ENCODE measurements at places on chromosomes 12 and 14.
A peak's percentile ranks its signal among the peaks of the same experiment; 100 is the strongest.

DNA sequence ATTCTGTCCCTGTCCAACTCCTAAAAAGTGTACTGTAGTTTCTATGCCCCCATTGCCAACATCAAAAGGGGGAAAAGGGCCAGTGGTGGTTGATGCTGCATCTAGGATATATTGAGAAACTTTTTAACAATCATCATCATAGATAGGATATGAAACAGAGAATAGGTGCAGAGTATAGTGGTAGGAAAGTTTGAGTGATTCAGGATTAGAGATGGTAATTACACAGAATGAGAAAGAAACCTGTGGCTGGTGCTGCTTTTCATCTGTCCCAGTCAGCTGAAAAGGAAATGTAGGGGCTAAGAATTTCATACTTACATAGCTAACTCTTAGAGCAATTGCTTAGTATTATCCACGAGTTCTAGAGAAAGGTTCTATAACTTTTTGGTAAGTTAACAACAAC, 67.6 kb downstream of the GTF2A1 start:
- no peak for DNase-seq

- no peak for DNase-seq
Observed at GRCh38 chr12:119047641-119048040, 66.3 kb downstream of the SRRM4 start.

DNA sequence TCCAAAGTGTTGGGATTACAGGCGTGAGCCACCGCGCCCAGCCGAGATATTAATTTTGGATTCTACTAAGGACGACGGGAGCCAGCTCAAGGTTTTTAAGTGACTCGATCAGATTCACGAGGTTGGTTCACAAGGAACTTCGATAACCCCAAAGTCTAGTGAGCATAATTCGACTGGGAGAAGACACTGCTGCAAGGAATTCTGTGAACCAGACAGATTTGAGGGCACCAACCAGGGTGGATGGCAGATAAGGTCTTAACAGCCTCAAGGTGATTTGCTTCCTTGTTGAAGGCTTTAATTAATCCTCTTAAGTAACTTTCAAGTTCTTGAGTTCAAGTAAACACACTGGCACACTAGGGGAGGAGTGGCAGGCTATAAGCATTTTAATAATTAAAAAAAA, 1.1 kb upstream of the KLHDC2 start:
- no peak for DNase-seq

DNA sequence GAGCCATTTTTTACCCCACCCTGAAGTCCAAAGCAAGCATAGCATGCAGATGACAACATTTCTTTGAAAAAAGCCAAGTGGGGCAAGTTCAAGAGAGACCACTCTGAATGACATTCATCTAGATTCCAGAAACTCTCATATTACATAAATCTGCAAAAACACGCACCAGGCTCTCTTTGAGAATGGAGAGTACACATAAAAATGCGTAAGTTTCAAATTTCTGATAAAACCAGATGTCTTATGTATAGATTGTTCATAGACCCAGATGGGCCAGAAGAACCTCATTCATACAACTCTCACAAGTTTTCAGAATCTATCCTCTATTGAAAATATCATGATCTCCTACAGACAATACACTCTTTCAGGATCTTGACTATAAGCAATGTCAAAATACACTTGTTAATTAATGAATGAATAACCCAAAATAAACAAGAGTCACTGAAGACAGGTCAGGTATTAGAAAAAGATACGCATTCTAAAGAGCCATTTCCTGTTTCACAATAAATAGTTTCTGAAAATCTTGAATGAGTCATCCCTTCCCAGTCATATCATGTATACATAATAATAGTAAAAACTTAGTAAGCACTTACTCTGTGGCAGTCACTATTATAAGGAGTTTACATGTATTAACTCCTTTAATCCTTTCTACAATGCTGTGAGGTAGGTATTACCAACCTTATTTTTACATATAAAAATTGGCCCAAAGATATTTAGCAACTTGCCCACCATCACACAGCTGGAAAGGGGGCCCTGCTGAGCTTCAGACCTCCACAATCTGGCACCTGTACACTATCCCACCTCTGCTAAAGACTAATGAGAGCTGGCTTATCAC, 72.0 kb downstream of the PPP2R5E start:
- DNase-seq = peak; percentile 69

DNA sequence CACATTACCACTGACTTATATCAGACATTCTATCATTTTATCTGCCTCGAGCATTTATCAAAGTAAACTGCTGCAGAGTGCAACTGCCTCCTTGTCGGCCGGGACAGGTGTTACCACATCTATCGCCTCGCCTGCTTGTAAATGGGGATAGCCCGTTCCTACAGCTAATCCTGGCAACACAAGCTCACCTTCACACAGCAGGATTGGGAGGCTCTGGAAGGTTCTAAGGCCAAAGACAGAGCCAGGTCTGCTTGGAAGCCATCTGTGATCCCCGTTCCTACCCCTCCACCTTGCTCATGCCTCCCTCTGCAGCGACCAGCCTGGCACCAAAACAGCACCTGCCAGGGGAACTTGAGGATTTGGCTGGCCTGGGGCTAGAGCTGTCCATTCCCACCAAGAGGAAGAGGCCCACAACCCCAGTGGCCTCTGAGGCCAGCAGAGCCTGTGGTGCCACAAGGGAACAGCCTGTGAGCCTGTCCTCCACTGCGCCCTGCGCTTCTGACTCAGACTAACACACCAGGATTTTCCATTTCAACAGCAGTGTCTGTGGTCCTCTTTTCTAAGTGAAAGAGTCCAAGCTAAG, 114.8 kb upstream of the DIO3 start:
- no peak for DNase-seq

DNA sequence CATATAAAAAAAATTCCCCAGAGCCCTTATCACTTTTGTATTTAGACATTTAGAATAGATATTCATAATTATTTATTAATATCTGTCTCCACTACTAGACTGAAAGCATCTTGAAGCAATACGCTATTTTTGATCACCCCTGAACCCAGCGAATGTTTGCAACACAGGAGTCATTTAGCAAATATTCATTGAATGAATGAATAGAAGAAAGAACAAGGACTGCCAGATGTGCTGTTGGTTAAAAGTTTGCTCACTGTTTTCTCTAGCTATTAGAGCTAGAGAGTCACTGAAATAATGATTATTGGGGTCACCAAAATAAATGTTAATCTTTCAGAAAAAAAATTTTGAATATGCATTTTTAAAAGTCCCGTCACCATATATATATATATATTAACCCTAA, 174.3 kb downstream of the ACSS3 start:
- peak; percentile 23 for DNase-seq

GRCh38 chr12:78431931-78432330, 432.6 kb upstream of the SYT1 start:
- DNase-seq = peak; percentile 9

DNA sequence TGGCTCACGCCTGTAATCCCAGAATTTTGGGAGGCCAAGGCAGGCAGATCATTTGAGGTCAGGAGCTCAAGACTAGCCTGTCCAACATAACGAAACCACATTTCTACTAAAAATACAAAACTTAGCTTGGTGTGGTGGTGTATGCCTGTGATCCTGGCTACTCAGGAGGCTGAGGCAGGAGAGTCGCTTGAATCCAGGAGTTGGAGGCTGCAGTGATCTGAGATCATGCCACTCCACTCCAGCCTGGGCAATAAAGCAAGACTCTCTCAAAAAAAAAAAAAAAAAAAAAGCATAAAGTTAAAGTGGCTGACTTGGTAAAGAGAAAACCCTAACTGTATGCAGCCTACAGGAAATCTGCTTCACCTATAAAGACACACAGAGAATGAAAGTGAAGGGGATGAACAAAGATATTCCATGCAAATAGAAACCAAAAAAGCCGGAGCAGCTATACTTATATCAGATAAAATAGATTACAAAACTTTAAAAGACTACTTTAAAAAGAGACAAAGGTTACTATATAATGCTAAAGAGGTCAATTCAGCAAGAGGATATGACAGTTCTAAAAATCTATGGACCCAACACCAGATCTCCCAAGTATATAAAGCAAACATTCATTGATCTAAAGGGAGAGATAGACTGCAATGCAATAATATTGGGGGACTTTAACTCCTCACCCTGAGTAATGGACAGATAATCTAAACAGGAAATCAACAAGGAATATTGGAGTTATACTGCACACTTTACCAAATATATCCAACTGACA, 4.1 kb downstream of the CLEC2B start:
- no peak for DNase-seq

- DNase-seq = peak; percentile 97
Observed at GRCh38 chr12:104596134-104596799, 139.5 kb downstream of the CHST11 start.

DNA sequence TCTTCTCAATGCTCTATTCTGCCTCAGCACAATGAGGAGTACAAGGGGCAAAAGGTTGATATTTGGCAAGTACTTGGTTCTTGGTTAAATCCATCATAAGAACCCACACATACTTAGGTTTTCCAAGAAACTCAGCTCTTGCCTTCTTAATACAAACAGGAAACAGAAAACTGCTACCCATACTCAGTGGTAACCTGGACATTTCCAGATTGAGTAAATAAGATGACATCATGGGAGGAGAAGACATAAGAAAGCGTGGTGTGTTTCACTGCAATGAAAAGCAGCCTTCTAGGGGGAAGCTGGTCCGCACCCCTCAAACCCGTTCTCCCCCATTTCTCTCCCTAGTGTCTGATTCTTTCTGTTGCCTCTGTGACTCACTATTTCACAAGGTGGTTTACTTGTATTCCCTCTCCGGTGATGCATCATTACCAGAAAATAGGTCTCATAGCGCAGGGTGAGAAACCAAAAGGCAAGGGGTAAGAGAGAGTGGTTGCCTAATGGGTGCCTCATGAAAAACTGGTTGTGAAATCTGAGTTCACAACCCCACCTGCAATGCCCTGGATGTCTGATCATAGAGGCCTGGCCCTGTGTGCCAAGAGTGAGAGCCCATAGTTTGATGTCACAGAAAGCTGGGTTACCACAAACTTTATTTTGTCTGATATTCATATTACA, 326.5 kb upstream of the TBX3 start:
- DNase-seq = no peak

GRCh38 chr12:95204141-95204866, 13.0 kb downstream of the FGD6 start:
- DNase-seq = peak; percentile 84
